ENCODE measurements at places on chromosomes 11 and 22.

- DNase-seq: no peak
These were observed 106.9 kb downstream of the SYN3 start for GRCh38 chr22:32951076-32951806.

DNA sequence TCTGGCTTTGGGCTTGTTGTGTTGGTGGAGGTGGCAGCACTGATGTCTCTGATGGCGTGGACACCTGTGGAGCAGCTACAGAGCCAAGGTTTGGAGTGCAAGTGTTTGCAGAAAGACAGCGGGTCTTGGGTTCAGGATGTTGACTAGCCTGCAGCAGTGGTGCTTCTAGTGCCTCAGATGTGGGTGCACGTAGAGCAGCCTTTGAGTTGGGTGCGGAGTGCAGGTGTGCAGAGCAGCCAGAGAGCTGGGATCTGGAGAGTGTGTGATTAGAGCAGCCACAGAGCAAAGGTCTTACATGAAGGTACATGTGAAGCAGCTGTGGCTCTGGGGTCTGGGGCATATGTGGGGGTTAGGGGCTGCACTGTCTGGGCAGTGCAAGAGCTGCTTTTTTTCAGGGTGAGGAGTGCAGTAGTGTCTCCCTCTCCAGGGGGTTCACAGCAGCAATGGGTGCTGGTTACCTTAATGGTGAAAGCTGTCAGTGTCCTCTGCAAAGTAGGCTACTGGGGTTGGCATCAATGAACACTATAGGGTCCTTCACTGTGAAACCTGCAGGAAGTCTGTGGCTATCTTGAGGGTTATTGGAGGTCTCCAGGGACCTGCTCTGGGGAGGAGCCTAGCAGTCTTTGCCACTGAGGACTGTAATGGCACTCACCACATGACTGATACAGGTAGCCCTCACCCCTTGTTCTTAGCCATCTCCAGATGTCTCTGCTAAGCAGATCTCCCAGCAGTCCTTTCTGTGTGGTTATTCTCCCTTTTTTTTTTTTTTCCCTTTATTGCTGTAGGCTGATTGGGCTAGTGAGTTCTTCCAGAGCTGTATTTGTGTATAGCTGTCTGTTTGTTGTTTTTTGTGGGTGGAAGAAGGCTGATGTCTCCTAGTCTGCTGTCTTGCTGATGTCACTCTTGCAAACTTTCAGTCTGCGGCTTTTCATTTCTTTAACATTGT lies 14.3 kb downstream of the BIRC2 start:
- peak; percentile 63 for DNase-seq

DNA sequence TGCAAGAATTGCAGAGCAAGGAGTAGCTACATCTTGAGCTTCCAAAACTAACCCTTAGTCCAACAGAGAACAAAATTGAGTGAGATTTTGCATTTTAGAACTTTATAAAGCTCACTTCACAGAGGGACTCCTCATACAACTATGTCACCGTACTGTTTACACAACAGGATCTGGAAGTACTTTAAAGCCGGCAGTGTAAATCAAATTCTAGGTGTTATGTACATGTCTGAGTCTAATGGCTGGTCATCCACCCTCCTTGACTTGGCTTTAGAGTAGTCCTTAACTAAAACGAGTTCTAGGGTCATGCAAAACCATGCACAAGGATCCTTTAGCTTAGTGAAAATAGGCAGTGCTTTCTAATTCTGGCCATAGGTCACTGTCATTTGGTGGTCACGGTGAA lies 23.5 kb downstream of the IRAG1 start:
- DNase-seq: no peak

DNA sequence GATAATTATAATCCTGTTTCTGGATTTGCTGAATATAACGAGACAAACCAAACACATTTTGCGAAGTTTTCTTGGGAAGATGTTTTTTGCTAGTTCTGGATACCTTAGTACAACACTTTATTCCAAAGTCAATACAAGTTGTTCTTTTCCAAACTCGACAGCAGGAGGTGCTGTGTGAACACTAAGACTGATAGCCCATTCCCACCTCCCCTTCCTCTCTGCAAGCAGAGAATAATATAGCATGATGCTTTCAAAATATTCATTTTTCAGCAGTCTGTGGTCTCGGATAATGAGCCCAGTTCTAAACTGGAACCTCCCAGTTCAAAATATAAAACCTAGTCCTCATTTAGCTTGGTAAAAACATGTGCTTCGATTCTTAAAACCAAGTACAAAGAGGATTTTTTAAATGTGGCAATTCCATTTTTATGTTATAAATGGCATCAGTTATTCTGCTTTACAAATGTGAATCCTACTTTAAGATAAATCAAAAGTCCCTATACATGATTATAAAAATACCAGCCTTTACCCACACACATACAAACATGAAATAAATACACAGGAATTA lies 129.1 kb downstream of the DCDC1 start:
- DNase-seq: no peak

DNA sequence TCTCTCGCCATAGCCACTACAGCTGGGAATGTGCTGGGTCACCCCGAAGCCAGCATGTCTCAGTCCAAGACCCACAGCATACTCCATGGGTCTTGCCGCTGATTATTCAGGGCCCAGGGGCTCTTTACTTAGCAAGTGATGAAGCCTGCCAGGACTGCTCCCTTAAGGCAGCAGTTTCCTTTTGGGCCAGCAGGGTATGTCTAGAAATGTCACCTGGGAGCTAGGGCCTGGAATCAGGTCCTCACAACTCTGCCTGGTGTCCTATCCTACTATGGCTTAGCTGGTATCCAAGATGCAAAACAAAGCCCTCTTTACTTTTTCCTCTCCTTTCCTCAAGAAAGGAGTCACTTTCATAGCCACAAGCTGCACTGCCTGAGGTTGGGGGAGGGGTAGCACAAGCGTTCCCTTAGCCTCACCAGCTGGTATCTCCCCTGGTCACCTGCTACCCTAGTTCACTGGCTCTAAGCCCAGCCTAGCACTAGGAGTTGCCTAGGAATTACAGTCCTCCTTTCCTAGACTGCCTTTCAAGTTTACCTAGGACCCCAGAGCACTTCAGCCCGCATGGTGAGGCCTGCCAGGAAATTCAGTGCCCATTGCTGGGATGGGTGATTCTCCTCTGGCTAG lies 22.6 kb upstream of the NCR3LG1 start:
- no peak for DNase-seq

DNA sequence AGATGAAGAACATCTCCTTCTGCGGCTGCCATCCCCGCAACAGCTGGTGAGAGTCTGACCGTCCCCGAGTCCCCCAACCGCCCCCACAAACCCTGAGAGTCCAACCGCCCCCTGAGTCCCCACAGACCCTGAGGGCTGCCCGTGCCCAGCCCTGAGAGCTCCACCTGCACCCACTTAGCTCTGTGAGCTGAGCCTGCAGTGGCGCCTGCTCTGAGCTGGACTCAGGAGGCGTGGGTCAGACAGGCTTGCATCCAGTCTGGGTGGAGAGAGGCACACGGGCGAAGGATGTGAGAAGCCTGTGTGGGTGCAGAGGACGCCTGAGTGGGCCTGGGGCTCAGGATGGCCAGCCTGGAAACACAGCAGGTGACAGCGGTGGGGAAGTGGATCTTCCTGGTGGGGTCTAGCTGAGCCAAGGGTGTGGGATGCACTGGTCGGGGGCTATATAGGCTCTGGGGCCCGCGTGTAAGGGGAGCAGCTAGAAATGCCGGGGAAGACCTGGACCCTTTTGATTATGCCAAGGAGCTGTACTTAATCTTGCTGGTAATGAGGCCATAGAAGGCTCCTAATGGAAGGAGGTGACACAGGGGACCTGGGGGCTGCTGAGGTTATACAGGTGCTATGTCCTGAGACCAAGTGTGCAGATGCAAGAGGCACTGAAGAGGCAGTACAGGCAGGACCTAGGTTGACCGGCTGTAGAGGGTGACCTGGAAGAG lies 6.5 kb downstream of the MAPK8IP2 start:
- no peak for DNase-seq

DNA sequence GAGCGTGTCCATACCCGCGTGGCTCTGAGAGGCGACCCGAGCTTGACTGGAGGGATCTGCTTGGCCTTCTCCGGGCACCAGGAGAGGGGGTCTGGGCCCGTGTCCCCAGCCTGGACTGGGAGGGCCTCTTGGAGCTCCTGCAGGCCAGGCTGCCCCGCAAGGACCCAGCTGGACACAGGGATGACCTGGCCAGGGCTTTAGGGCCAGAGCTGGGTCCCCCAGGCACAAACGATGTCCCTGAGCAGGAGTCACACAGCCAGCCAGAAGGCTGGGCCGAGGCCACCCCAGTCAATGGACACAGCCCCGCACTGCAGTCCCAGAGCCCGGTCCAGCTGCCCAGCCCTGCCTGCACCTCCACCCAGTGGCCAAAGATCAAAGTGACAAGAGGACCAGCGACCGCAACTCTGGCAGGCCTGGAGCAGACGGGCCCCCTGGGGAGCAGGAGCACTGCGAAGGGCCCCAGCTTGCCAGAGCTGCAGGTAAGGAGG lies 38.2 kb downstream of the TRIOBP start:
- no peak for DNase-seq

GRCh38 chr22:41524809-41525449 lies 19.3 kb downstream of the POLR3H start:
- no peak for DNase-seq

DNA sequence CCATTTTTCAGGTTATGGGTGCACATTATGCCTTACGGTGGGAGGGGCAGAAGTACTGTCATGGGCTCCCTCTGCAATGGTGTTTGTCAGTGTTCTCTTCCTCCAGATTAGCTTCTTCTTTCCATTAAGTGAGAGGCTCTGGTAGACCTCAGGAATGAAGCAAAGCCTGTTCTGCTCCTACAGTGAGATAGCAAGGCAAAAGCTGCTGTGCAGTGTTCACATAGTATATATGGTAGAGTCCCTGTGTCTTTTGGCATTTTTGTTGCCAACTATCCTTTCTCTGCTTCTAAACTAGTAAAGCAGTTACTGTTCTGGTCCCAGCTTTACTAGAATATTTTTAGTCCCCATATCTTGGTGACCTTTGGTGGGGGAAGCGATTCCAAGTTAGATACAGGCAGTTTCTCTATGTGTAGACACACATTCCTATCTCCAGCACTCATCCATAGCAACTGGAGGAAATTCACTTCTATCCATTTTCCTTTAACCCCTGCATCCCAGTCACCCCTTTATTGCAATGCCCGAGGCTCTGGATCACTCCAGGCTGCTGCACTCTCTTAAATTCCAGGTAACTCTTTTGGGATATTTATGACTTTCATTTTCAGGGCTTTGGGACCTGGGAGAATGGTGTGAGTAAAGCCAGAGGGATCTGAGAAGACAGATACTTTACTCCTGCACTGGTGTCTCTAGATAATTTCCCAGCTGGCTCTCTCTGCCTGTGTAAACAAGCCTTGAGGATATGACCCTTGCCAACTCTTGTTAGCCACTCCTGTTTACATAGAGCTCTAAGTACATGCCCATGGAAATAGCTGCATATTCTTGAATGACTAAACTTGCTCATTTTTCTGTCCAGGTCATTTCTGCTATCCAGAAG lies 3.9 kb upstream of the TRIM34 start:
- peak; percentile 62 for DNase-seq

GRCh38 chr11:86212019-86212611 lies 32.4 kb upstream of the EED start:
- DNase-seq: no peak

- DNase-seq: no peak
These were observed 10.0 kb downstream of the OR5B21 start for GRCh38 chr11:58497951-58498350.

DNA sequence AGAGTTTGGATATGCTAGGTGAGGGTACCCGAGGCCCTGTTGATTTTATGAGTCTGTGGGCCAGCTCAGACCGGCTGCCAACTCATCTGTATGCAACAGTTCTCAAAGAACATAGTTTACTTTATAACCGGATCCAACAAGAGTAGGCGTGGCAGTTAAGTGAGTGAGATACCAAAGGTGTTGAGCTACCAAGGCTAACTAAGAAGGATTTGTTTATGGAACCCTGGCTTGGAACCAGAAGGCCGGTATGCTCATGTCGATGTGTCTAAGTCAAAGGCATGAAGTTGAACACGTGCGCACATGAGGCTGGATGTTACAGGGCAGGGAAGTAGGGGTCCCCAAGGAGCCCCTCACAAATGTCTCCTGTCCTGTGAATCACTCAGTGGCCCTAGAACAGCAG lies at the start of gene KCNJ1:
KCNJ1 (minus strand) TSS at position 20 of the 400 bp plus-strand sequence. CDS start 27,053 bp downstream, outside the sequence.
- DNase-seq: no peak

- DNase-seq: peak; percentile 88
These were observed at the start of gene TMEM132A for GRCh38 chr11:60924110-60924905. TSS of gene TMEM132A (plus strand) at chr11:60924460. CDS start at chr11:60924634, 174 bp downstream.

GRCh38 chr11:118660681-118661424 lies 18.6 kb downstream of the TREH start:
- no peak for DNase-seq

DNA sequence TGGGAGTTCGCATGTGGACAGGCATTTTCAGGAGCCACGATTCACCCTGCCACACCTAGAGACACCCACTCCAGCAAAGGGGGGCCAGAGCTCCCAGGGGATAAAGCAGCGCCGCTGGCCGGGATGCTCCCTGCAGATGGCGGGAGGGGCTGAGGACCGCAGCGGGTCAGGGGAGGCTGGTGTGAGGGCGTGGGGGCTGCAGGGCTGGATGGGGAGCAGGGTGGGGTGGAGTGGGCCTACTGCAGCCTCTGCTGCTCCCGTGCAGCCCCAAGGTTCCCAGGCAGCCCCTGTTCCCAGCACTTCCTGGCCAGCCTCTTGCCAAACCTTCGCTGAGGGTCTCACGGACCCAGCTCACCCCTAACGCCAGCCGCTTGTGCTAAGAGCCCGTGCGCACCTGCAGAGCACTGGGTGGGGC lies 13.0 kb downstream of the MUC5B start:
- no peak for DNase-seq

- no peak for DNase-seq
These were observed 61.7 kb downstream of the LARGE2 start for GRCh38 chr11:45984192-45984591.

DNA sequence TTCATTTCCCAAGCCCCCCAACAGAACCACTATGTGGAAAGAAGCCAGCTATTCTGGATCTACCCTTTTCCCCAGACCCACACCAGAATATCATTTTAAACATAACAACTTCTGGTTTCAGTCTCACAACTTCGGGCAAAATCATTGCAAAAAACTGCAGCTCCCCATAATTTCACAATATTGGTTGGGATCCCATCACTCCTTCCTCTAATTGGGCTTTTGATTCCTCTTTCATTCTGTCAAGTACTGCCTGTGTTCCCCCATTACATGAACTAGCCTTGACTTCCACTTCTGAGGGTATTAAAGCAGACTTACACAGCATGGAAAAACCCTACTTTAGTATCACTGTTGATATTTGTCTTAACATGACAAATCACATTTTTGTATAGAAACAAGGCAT lies 4.1 kb upstream of the APOL3 start:
- DNase-seq: no peak

GRCh38 chr22:26485806-26486390 lies 2.2 kb downstream of the SRRD start:
- DNase-seq: no peak

DNA sequence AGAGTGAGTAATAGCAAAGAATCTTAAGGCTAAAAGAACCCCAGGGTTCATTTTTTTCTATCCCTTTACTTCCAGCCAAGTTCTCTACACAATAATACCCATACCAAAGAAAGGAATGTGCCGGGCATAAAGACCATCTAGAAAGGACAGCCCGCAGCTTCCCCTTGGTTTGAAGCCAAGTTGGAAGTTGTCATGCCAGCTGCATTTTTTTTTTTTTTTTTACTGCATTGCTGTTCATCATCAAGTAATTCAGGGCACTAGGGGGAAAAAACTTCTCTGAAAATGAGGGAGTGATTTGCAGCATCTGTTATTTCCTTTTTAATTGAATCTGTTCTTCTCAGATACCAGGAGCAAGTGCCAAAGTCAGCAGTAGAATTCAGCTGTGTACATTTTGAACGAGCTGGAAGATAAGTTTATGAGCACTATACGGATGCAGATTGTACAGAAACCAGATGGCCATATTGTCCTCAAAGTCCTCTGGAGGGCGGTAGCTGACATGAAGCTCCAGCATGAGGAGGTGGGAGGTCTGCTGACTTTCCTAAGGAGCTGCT lies 56.4 kb downstream of the UBASH3B start:
- no peak for DNase-seq

GRCh38 chr11:69914286-69915150 lies 95.3 kb upstream of the FGF3 start:
- no peak for DNase-seq
